ENCODE measurements at places on chromosomes 7 and 10.

GRCh38 chr10:133150656-133151055 lies 9.4 kb upstream of the KNDC1 start:
- no peak for DNase-seq

DNA sequence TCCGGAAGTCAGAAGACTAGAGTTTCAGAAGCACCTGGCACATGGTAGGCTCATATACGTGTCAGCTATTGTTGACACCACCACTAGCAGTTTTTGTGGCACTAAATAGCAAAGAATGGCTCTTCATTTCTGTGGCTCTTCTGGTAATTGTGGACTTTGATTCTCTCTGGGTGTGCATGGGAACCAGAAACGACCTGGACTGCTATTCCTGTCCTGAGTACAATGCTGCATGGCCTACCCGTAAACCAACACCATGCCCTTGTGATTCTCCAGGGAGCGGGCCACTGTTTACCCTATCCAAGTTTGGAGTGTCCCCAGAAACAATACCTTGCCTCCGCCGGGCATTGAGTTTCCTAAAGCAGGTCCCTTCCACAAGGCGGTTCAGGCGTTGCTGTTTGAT lies 162.9 kb upstream of the AOAH start:
- DNase-seq: no peak

- no peak for DNase-seq
These were observed 455.8 kb downstream of the TFEC start for GRCh38 chr7:115574681-115575291.

DNA sequence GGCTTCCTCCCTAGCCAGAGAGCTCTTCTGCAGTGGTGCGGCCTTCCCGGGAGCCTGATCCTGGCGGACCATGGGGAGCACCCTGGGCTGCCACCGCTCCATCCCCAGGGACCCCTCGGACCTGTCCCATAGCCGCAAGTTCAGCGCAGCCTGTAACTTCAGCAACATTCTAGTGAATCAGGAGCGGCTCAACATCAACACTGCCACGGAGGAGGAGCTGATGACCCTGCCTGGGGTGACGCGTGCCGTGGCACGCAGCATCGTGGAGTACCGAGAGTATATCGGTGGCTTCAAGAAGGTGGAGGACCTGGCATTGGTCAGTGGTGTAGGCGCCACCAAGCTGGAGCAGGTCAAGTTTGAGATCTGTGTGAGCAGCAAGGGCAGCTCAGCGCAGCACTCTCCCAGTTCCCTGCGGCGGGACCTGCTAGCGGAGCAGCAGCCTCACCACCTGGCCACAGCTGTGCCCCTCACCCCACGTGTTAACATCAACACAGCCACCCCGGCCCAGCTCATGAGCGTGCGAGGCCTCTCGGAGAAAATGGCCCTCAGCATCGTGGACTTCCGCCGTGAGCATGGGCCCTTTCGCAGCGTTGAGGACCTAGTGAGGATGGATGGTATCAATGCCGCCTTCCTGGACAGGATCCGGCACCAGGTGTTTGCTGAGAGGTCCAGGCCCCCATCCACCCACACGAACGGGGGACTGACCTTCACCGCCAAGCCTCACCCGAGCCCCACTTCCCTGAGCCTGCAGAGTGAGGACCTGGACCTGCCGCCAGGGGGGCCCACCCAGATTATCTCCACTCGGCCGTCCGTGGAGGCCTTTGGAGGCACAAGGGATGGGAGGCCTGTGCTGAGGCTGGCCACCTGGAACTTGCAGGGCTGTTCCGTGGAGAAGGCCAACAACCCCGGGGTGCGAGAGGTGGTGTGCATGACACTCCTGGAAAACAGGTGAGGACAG lies 1.5 kb downstream of the EEPD1 start:
- no peak for DNase-seq

- DNase-seq: no peak
These were observed 959.5 kb downstream of the GRID1 start for GRCh38 chr10:85407088-85407487.

DNA sequence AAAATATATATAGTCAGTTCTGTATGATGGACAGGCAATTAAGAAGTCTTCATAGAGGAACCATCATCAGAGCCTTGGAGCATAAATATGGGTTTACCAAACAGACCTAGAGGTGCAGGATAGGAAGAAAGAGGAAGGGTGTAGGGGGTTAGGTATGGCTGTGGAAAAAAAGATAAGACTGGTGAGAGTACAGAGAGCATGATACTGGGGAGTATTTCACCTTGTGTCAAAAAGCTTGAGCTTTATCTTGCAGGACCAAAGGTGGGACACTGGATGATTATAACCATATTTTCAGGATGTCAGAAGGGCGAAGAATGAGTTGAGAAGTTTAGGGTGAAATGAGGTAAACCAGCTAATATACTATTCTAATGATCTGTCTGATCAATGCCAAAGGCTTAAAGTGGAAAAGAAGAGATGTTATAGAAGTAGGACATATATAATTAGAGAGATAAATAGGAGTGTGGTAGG lies 54.6 kb downstream of the MRPL32 start:
- DNase-seq: no peak

DNA sequence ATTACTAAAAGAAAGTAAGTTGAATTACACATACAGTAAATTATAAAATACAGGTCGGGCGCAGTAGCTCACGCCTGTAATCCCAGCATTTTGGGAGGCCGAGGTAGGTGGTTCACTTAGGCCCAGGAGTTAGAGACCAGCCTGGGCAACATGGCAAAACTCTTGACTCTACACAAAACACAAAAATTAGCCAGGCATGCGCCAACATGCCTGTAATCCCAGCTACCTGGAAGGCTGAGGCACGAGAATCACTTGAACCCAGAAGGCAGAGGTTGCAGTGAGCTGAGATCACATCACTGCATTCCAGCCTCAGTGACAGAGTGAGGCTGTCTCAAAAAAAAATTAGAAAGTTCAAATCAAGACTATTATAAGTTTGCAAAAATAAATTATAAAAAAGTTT lies 174.9 kb downstream of the GALNT11 start:
- DNase-seq: no peak

DNA sequence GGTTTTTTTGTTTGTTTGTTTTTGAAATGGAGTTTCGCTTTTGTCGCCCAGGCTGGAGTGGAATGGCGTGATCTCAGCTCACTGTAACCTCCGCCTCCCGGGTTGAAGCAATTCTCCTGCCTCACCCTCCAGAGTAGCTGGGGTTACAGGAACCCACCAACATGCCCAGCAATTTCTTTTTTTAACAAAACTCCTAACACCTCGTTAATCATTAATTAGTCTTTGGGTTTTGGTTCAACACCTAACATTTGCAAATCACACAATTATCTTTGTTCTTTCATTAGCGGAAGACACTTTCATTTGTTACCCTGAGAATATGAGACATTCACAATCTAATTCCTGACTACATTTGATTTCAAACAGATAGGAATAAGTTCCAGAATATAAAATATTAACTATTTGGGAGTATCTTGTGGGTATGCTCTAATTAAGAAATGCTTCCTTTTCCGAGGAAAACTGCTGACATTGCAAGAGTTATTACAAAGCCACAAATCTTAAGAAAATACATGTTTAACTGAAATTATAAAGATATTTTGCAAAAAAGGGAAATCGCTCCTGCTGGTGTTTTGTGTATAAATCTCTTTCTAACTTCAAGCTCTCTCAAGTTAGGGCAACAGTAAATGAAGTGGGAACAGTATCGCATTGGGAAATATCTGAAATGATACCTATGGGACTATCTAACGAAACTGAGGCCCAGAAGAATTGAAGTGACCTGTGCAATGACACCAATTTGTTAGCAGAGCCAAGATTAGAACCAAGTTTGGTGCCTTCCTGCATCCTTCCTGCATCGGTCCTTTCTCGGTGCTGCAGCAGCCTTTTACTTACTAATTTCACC lies 1.2 kb upstream of the LSM8 start:
- no peak for DNase-seq

GRCh38 chr7:121473645-121474300 lies 77.7 kb upstream of the FAM3C start:
- DNase-seq: no peak

DNA sequence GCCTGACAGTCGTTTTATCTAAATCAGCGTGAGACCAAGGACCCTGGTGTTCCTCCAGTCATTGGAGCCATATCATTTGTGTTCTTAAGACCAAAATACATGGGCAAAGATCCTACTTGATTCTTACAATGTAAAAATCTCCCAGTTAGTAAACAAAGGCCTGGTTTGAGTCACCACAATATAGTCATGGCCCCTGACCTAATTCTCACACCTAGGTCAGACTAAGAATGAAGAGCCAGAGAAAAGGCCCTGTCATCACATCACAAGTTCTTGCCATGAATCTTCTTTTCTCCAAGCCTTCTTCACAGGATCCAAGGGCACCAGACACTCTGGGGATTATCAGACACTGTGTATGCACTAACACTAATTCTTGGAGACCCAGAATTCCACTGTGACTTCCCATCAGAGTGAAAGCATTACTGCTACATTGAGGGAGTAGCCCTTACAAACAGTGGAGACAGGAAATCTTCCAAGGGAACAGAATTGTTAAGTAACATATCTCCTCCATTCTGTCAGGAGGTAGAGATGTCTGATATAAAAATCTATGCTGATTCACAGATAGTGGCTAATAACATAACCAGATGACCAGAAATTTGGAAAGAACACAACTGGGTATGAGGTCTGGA lies 7.6 kb upstream of the ERVW-1 start:
- no peak for DNase-seq

DNA sequence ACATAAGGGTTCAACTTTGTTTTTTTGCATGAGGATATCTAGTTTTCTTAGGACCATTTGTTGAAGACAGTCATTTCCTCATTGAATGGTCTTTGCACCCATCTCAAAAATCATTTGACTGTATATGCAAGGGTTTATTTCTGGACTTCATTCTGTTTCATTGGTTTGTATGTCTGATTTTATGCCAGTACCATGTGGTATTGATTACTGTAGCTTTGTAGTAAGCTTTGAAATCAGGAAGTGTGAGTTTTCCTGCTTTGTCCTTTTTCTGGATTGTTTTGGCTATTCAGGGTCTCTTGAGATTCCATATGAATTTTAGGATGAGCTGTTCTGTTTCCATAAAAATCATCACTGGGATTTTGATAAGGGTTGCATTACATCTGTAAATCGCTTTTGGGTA lies 63.9 kb downstream of the SND1 start:
- DNase-seq: no peak

DNA sequence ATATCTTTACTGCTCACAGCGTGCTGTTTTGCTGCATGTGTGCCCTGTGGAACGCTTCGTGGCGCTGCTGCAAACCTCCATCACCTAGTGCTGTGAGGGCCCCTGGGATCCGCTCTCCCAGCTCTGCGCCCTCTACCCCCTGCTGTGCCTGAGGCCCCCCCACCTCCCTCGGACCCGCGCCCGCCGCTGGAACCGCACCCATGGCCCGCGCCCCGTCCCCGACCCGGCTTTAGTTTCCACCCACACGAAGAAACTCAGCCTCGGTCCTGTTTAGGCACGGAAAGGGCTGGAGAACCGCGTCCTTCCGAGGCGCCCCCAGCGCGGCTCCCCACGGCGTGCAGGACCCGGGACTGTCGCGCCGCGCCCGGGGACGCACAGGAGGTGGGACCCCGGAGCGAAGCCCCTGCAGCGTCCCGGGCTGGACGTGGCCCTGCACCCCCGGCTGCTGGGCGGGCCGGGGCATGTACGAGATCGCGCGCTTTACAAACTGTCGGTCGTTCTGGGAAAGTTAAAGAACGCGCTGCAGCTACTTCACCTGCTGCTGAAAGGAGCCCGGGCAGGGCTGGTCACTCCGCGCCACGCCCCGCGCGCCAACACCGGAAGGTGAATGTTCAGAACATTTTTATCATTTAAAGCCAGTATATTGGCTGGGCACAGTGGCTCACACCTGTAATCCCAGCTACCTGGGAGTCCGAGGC lies 54.3 kb downstream of the BMS1 start:
- DNase-seq: no peak

- no peak for DNase-seq
These were observed 22.2 kb downstream of the SLC25A28 start for GRCh38 chr10:99598011-99598410.

GRCh38 chr7:142546452-142546851 lies 202.8 kb upstream of the PRSS1 start:
- DNase-seq: no peak

DNA sequence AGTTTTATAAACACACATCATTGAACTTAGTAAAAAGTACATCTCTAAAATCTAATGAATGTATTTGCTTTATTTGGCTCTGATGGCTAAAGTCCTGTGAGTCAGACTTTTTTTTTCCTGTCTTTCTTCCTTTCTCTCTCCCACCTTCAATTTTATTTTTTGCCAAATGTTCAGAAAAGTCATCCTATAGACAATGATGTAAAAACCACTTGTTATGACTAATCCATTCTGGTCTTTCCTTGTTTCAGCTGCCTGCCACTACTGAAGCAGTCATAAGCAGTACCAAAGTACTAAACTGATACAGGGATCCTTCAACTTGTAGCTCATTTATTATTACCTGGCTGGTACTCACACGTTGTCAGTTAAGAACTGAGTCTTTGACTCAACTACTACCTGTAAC lies 23.9 kb downstream of the HECTD2 start:
- DNase-seq: no peak

GRCh38 chr10:125015356-125015944 lies 73.5 kb downstream of the ZRANB1 start:
- no peak for DNase-seq

- DNase-seq: no peak
These were observed 33.2 kb upstream of the ELAPOR2 start for GRCh38 chr7:87092568-87093091.

DNA sequence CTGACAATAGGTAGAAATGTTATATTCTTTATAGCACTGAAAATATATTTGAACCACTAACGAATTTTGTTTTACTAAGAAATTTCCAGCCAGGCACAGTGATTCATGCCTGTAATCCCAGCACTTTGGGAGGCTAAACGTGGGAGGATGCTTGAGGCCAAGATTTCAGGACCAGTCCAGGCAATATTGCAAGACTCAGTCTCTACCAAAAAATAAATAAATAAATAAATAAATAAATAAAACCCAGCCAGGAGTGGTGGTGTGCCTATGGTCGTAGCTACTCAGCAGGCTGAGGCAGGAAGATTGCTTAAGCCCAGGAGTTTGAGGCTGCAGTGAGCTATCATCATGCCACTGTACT lies 39.8 kb downstream of the PIP4K2A start:
- DNase-seq: no peak

DNA sequence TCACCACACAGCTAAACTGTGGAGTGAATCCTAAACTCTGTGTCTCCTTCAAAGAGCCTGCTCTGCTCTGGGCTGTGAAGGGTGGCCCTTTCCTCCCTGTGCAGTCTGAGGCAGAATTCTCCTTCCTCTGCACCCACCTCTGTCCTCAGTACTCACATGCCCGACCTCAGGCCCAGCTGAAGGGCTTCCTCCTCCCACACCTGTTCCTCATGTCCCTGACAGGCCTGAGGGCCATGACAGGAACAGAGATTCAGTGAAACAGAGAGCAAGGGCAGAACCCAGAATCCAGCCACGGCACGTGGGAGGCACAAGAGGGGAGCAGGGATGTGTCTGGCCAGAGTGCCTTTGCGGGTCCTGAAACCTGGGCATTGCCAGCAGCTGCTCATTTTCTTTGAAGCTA lies 13.9 kb downstream of the CREB3L2 start:
- DNase-seq: no peak

DNA sequence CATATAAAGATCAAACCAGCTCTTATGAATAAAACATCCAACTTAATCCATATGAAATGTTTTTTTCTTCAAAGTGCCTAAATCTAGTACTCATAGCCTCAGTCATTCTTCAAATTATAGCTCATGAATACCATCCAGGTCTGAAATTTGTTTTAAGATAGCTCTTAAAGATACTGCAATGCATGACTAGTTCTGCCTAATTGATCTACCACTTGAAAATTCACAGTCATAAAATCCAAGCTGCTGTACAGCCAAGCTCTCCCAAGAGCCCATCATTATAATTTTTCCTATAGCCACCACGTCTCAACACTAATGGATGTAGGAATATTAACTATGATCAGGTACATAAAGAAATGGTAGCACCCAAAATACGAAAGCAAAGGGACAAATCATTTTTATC lies 87.9 kb upstream of the RNF148 start:
- no peak for DNase-seq
